ENCODE measurements at places on chromosomes 16 and 17.
A peak's percentile ranks its signal among the peaks of the same experiment; 100 is the strongest.

DNA sequence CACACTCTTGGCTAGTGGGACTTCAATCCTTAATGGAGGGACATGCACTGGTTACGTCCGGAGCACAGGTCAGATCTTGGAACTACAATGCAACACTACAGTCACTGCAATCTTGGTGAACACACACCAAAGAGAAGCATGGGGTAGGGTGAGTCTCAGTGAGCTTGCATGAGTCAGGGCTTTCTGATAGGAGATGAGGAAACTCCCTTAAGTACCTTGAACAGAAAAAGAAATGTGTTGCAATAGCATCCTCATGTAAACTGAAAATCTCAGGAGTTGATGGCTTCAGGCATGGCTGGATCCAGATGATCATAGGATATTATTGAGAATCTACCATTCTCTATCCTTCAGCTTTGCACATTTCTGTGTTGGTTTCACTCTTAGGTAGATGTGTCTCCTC, 54.1 kb downstream of the CES1 start:
- no peak for DNase-seq

DNA sequence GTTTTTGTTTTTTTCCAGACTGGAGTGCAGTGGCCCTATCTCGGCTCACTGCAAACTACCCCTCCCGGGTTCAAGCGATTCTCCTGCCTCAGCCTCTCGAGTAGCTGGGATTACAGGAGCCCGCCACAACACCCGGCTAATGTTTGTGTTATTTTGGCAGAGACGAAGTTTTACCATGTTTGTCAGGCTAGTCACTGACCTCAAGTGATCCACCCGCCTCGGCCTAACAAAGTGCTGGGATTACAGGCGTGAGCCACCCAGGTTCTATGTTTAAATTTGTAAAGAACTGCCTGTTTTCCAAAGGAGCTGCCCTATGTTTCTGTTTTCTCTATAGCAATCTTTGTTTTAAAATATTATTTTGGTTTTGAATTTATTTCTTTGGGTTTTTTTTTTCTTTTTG, 13.8 kb upstream of the C16orf87 start:
- DNase-seq = no peak

GRCh38 chr16:4654011-4654963, 29.7 kb downstream of the MGRN1 start:
- DNase-seq = no peak

GRCh38 chr17:37859451-37859850, 64.8 kb upstream of the TBC1D3K start:
- DNase-seq = no peak

- no peak for DNase-seq
Observed at GRCh38 chr16:10620120-10620519, 39.7 kb upstream of the EMP2 start.

- DNase-seq = no peak
Observed at GRCh38 chr17:79808763-79809529, 12.1 kb upstream of the CBX8 start.

- no peak for DNase-seq
Observed at GRCh38 chr16:8848939-8849391, 19.8 kb downstream of the CARHSP1 start.

GRCh38 chr17:66675273-66675990, 159.5 kb upstream of the CACNG5 start:
- DNase-seq = no peak

GRCh38 chr16:87550495-87550961, 51.8 kb upstream of the JPH3 start:
- DNase-seq = peak; percentile 57

DNA sequence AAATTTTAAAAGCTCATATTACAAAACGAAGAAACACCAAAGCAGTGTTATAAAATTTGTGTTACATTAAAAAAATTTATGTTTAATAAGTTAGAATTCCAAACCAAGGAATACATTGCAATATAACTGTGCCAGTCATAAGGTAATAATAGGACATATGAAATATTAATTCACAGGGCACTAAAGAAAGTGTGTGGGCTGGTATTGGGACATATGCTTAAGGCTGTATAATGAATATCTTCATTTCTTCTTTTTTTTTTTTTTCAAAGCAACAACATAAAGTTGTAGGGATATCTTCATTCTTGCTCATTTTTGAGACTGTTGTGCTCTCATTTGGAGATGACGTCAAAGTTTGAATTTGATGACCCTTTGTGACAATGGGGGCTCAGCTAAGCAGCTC, 17.5 kb upstream of the FBXO47 start:
- DNase-seq = no peak

- DNase-seq = no peak
Observed at GRCh38 chr17:9232591-9233270, 211.4 kb downstream of the NTN1 start.

DNA sequence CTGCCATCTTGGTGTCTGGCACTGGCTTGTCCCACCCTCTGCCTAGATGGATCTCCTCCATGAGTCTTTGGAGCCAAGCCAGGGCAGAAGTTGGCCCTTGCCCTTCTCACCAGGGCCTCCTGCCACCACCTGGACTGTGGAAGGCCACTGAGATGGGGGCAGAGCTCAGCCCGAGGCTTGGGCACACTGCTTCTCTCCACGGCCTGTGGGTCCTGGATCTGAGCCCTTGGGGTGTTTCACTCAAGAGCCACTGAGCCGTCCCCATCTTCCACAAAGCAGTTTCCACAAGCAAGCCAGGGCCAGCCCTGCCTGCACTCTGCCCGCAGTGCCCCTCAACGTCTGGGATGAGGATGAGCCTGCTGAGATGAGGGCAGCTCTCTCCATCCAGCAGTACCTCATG, 16.7 kb upstream of the CD300A start:
- DNase-seq = no peak

GRCh38 chr17:10171581-10171981, 26.8 kb downstream of the GAS7 start:
- no peak for DNase-seq

DNA sequence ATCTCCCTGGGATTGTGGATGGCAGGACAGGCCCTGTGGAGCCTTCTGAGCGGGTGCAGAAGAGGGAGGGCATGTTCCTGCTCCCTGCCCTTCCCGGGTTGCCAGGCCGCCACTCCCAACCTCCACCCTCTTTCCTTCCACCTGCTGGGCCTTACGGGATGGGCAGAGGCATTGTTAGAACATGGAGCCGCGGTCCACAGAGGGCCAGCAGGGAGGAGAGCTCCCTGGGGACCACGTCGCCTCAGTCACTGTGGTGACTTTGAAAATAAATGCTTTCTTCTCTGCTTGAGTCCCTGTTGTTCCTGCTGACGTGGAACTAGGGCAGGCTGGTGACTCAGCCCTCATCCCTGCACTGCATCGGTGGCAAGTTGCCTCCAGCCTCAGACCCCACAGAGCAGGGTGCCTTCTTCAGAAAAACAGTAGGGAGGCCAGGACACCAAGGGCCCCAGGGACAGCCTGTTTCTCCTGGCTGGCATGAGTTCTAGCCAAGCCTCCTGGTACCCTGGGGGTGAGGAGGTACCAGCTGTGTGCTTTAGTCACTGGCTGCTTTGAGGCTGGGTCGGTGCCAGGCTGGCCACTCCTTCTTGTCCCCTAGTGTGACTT, 224.9 kb downstream of the SEC14L1 start:
- no peak for DNase-seq

DNA sequence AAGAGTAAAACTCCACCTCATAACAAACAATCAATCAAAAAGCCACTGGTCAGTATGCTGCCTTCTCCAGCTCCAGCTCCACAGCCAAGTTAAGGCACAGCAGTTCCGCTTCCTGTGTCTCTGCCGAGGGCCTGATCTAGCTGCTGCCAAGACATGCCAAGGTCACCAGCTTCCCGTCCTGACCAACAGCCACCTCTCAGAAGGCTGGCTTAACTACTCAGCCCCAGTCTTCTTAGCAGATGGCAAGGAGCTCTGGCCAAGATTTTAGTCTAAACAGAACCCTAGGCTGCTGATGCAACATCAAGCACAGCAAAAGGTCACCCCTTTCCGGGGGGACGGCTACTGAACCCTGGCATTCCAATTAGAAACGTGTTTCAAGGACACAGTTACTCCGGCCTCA, 17.7 kb upstream of the MNT start:
- DNase-seq = no peak

DNA sequence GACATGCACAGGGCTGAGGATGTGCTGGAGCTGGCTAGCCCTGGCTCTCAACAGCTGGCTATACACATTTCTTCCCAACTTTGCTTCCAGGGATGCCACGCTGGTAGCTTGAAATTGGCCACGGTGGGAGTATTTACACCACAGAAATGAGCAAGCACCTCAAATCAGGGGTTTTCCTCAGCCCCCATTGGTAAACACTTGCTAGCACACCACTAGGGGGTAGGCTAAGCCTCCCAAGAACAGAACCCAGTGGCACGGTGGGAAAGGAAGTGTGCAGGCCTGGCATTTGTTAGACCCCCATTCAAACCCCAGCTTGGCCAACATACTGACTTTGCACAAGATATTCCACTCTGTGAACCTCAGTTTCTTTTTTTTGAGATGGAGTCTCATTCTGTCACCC, 12.9 kb downstream of the DRC3 start:
- no peak for DNase-seq

- DNase-seq = no peak
Observed at GRCh38 chr17:40382251-40382650, 17.7 kb upstream of the GJD3 start.

DNA sequence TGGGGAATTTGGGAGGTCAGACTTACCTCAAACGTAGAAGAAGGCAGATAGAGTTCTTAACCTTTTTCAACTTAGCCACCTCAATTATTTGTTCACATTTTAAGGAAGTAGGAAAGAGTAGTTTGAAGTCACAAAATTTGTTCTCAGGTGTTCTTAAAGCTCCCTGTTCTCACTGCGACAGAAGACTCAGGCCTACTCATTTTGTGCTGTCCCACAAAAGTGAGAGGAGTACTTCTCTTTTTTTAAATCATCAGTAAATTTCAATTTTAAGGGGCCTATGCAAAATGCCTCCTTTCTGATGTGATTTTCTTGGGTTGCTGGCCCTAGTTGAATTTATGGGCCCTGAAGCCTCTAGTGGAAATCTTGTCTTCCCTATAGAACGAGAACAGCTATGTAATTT, 133.4 kb downstream of the MAP2K6 start:
- no peak for DNase-seq

- DNase-seq = no peak
Observed at GRCh38 chr16:82400046-82400445, 226.7 kb upstream of the CDH13 start.

GRCh38 chr16:49440156-49441065, 66.8 kb downstream of the C16orf78 start:
- DNase-seq = no peak

GRCh38 chr17:82281502-82282238, 8.2 kb upstream of the CSNK1D start:
- no peak for DNase-seq

GRCh38 chr17:6381526-6382465, 53.1 kb downstream of the AIPL1 start:
- no peak for DNase-seq

- no peak for DNase-seq
Observed at GRCh38 chr17:28367641-28368305, 2.3 kb downstream of the VTN start.

DNA sequence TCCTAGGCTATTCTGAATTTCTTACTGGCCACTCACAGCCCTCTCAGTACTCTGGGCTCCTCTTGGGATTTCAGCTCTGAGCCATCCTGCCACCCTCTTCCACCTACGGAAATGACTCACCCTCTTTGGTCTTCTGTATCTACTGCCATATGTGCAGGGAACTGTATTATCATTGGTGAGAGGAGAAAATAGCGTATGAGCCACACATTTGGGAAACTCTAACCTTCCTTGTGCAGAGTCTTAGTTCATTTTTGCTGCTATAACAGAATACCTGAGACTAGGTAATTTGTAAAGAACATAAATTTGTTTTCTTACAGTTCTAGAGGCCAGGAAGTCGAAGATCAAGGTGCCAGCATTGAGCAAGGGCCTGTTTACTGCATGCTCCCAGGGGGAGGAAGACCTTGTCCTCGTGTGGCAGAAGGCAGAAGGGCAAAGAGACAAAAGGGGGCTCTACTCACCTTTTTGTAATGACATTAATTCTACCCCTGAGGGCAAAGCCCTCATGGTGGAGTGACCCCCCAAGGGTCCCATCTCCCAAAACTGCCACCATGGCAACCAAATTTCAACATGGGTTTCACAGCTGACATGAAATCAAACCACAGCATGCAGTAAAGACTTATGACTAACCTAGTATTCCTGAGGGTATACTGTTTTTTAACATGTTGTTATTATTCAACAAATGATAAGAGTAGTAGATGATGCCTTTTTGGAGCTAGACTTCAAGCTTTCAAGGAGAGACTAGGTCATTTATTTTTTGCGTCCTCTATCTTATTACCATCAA, 191.8 kb downstream of the PRKCA start:
- no peak for DNase-seq

DNA sequence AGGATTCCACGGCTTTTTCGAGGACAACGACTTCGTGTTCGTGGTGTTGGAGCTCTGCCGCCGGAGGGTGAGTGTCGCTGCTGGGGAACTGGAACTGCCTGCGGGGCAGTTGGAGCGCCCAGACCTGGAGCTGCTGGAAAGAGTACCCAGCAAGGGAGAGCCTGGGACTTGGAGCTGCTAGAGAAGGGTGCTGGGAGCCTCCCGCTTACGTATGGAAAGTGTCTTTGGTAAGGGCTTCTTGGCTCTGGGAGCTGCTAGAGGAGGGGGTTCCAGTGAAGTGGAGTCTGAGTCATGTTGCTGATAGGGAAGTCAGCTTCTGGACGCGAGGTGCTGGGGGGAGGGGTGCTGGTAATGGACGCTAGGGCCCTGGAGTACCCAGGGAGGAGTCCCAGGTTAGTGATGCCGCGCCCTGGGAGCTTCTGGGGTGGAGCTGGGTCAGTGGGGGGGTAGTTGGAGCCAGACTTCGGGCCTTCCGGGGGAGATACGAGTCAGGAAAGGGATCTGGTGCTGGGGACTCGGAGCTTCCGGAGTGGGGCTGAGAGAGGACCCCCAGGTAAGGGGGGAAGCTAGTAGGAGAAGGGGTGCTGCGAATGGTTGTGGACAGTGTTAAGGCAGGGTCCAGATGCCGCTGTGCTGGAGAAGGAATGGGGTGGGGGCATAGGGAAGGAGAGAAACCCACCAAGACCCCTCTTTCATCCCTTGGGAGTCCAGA, 741 bp downstream of the PLK1 start:
- DNase-seq = no peak

DNA sequence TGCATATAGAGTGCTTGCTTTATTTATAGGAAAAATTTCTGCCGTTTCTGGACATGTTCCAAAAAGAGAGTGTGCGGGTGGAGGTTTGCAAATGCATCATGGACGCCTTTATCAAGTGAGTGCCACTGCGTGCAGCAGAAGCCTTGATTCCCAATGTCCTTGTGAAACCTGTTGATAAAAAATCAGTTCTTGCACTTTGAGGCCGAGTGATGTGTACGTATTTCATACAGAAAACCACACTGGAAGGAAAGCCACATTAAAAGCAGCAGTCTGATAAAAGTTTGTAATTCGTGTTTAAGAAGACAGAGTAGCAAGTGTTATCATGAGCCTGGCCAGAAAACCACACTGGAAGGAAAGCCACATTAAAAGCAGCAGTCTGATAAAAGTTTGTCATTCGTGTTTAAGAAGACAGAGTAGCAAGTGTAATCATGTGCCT, 78.0 kb downstream of the KNOP1 start:
- no peak for DNase-seq

DNA sequence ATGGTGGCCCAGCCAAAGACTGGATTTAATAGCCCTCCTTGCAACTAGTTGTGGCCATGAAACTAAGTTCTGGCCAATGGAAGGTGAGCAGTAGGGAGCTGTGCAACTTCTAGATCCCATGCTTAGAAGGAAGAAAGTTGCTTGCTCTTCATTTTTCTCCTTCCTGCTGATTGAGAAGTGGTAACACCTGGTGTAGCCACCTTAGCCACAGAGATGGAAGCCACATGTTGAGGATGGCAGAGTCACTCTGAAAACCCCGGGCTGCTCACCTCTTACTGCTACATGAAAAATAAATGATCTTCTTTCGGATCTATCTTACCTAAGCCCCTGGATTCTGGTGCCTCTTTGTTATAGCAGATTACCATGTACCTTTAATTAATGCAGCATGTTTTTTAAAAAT, 10.3 kb upstream of the ATP5MC1 start:
- DNase-seq = no peak
